Activated CD8-positive, alpha-beta memory T cell treated with anti-CD3 and anti-CD28 coated beads, Interleukin-2, amount 50 U/mL, for 48 hours (primary cell): ENCODE measurements at places on chromosomes 4 and X.
A peak's percentile ranks its signal among the peaks of the same experiment; 100 is the strongest.

- DNase-seq: no peak
These were observed 376.5 kb upstream of the MAD2L1 start for GRCh38 chr4:120443116-120443515.

GRCh38 chr4:89486042-89486441 is 178.4 kb upstream of the GPRIN3 start:
- no peak for DNase-seq

DNA sequence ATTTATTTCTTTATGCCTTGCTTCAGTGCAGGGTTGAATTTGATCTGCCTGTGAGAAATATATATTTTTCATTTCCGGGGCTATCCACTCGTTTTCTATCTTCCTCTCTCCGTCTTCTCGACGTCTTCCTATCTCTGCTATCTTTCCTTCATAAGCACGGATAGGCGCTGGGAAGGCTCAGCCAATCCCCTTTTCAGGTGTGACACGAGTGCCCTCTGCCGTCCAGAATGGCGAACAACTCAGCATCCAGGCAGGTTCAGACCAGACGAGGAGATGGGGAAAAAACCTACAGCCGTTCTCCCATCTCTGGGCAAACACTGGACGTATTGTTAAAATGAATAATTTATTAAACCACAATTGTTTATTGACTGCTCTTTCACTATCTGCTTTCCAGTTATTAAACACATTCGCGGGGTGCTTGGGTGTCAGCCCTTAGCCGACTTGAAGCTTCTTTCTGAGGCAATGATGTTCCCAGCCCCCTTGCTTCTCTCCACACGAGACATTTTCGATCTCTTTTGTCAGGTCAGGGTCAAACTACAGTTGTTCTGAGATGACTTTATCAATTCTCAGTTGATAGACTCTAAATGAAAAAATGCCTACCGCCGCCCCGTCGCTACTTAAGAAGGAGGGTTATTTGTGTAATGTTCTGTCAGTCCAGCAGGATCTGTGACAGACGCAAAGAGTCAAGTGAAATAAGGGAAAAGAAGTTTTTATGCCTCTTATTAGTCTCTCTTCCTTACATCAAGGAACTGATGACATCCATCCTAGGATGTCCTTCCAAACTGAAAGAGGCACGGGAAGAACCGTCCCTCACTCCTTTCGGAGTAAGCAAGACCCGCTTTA is 96.3 kb upstream of the NOCT start:
- peak; percentile 75 for DNase-seq

DNA sequence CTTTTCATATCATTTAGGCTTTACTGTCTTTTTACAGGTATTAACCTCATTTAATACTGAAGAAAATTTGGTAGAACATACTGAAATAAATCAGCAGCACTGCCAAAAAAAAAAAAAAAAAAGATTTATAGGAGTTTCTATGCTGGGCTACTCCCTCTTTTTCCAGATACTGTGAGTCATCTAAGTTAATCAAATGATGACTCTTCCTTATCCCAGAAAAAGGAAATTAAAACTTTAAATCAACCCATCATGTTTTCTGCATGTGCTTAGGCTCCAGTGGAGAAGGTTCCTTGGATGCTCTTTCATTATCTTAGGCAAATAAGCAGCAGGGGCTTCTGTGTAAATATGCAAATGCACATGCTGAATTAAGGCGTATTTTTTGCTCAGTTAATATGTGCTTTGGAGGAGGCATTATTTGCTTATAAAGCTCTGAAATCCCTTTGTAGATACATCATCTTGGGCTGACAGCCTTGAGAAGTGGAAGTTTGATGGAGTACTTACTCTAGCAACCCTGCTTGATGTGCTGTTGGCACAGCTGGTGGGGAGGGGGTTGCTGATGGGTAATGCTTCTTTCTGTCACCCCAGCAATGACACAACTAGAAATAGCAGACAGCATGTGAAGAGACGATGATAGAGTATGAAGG is 136.1 kb downstream of the C4orf33 start:
- DNase-seq: no peak

DNA sequence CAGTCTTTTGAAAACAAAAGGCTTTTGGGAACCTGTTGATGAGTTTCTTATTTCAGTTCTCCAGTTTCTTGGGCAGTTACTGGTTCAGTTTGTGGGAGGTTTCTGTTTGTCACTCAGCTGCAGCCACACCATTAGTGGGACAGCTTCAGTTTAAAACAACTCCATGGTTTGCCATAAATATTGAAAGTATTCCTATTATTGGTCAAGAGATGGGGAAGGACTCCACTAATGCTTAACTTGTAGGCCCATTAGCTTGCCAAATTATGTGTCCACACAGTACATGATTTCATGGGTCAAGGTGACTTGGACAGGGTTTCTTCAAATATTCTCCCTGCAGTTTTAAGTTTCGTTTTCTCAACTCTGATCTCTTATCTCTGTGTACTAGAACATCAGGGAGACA is 15.5 kb upstream of the ASIC5 start:
- no peak for DNase-seq

- no peak for DNase-seq
These were observed 3.4 kb upstream of the IGBP1 start for GRCh38 chrX:70129816-70130215.

GRCh38 chr4:108391701-108392455 is 223.1 kb upstream of the LEF1 start:
- no peak for DNase-seq

GRCh38 chrX:49165901-49166881 is 3.6 kb downstream of the MAGIX start:
- DNase-seq: peak; percentile 81

GRCh38 chr4:158008551-158009218 is 164.1 kb downstream of the GASK1B start:
- no peak for DNase-seq

DNA sequence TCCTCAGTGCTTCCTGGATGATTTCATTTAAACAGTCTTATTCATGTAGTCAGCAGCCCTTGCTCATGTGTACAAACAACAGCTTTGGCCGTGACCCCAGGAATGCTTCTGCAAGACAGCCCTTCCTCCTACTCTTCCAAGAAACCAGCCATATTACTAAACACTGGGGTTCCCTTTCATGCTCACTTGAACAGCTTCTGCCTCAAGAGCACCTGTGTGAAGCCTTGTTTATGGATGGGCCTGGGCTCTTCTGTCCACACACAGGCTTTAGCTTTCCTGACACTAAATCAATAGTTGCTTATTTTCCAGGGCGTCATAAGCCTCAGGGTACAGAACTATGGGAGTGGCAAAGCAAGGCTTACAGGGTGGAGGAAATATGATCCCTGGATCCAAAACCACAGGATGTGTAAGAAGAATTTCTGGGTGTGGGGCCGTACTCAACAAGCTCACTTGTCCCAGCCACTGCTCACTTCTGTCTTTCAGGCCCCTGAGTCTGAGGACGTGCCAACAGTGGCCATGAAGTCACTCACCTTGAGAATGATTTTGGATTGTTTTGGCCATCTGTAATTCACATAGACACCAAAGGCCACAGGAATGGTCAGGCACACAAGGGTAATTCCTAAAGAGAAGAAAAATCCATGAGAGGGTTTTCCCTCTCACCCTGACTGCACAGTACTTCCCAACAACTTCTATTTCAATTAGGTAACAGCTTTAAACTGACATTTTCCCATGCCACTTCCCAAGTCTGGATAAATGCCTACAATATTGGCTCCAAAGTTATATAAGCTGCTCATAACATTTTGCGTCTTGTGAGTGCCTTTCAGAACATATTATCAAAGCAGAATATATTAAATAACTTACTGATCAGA is 17.7 kb downstream of the SLC10A6 start:
- no peak for DNase-seq

DNA sequence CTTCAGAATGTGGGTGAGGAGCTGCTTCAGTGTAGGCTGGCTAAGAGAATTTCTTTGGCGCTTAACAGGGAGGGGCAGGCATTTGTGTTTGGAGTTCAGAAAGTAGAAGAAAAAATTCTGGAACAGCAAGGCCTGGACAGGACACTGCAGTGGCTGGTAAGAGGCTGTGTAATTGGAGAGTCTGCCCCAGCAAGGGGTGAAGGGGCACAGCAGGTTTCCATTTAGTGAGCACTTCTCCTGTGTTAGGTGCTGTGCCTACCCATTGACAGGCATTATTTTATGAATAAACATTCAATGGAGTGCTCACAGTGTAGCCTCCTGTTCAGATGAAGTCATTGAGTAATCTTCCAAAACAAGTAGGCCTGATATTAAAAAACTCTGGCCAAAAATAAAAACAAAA is 10.7 kb upstream of the CPE start:
- DNase-seq: no peak

GRCh38 chr4:186746581-186746980 is 22.9 kb upstream of the FAT1 start:
- DNase-seq: no peak

DNA sequence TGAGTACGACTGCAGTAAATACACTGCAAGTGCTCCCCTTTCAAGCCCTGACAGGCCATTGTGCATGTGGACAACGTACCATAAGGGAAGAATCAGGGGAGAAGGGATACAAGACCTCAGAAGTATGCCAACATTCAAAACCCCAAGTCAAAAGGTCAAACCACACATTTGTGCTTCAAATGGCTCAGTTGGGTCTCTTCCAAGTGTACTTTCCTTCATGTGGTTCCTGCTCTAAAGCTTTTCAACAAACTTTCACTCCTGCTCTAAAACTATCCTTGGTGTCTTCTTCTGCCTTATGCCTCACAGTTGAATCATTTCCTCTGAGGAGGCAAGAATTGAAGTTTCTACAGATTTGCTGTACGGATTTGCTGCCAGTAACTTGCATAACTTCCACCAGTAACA is 305.7 kb upstream of the SLIT2 start:
- DNase-seq: no peak

DNA sequence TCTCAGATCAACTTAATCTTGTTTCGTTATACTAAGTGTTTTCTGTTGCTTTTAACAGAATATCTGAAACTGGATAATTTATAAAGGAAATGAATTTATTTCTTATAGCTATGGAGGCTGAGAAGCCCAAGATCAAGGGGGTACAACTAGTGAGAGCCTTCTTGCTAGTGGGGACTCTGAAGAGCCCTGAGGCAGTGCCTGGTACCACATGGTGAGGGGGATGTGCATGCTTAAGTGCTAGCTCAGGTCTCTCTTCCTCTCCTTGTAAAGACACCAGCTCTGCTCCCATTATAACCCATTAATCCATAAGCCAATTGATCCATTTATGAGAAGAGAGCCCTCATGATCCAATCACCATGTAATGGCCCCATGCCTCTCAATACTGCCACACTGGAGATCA is 17.9 kb downstream of the COX18 start:
- no peak for DNase-seq

DNA sequence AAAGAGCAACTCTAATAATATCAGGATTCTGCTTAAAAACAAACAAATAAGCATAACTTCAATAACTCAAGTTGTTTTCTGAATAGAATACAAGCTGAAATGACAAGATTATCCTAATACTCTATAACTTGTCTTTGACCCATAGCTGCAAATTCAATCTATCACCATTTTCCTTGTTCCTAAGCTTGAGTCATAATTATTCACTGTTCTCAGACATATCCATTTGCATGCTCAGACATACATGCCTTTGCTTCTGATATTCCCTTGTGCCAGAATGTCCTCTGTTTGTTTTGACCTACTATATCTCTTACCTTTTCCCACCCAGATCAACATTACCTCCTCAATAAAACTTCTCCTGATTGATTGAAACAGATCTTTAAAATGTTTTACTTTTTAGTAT is 109.7 kb downstream of the SNCA start:
- DNase-seq: no peak

- DNase-seq: no peak
These were observed 344.2 kb downstream of the MAPK10 start for GRCh38 chr4:86015412-86016350.

- DNase-seq: no peak
These were observed 12.9 kb downstream of the TMEM154 start for GRCh38 chr4:152666946-152667345.

DNA sequence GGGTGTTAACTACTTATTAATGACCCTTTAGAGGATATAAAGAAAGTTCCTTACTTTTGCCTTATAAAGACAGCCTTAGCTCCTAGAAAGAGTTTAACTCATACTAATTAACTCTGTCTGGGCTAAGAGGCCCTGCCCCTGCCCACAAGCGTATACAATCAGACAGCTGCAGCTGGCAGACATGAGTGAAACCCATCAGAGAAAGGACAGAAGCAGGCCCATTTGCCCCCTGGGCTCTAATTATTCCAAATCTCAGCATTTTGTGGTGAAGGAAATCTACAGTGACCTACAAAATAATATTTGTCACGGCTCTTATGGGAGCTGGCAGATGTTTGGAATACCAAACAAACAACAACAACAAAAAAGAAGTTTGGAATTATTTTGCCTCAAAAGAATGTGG is 71.8 kb downstream of the CHRDL1 start:
- DNase-seq: no peak

- no peak for DNase-seq
These were observed 100.7 kb upstream of the MAP3K15 start for GRCh38 chrX:19616016-19616415.

DNA sequence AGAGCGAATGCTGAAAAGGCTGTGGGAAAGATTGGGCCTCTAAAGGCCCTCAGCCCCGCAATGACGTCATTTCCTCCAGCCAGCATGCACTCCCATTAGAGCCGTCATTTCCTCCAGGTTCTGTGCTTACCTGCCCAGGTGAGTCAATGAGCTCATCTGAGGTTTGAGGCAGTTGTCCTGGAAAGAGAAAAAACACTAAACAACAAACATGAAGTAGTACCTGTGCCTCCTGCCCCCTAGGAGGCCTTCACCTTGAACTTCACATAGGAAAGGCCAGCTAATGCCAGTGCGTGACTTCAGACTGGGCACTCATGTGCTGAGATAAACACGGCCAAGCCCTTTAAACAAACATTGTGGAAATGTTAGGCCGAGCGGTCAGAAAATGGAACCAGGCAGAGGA is 55.9 kb downstream of the FHDC1 start:
- DNase-seq: no peak

DNA sequence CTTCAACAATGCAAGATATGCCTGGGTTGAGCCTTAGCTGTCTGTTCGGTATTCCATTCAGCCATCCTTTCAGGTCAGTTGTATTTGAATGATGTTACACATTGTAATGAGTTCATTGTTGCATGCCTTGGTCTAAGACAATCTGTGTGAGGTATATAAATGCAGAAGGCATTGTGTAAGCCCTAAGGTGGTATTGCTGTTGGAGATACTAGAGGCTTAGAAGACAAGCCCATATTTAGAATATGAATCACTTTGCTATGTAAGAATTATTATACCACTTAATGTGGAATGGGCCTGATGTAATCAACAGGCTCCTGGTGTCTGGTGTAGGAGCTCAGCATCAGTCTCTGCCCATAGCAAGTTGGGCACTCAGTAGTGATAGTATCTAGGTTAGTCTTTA is 473.4 kb upstream of the GNPDA2 start:
- no peak for DNase-seq
